ENCODE measurements at places on chromosomes 7 and 10. TPM values are rescaled to one million over a fixed set of nuclear protein-coding genes. Genes with fewer than 3 reads are reported as not detected.
A peak's percentile ranks its signal among the peaks of the same experiment; 100 is the strongest.

DNA sequence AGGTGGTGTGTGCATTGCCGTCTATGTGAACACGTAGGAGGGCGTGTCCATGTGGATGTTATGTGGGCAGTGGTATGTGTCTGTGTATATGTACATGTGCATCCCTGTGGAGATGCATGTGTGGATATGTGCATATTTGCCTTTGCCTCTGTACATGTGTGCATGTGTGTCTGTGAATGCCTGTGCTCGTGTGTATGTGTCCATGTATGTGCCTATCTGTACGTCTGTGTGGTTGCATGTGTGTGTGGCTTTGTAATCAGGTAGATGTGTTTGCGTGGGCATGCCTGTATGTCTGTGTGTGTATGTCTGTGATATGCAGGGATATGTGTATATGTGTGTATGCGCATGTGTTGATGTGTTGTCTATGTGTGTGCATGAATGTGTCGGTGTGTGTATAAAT, 19.7 kb downstream of the ADCY1 start:
- no peak overlapping the region for H3K27ac ChIP-seq

DNA sequence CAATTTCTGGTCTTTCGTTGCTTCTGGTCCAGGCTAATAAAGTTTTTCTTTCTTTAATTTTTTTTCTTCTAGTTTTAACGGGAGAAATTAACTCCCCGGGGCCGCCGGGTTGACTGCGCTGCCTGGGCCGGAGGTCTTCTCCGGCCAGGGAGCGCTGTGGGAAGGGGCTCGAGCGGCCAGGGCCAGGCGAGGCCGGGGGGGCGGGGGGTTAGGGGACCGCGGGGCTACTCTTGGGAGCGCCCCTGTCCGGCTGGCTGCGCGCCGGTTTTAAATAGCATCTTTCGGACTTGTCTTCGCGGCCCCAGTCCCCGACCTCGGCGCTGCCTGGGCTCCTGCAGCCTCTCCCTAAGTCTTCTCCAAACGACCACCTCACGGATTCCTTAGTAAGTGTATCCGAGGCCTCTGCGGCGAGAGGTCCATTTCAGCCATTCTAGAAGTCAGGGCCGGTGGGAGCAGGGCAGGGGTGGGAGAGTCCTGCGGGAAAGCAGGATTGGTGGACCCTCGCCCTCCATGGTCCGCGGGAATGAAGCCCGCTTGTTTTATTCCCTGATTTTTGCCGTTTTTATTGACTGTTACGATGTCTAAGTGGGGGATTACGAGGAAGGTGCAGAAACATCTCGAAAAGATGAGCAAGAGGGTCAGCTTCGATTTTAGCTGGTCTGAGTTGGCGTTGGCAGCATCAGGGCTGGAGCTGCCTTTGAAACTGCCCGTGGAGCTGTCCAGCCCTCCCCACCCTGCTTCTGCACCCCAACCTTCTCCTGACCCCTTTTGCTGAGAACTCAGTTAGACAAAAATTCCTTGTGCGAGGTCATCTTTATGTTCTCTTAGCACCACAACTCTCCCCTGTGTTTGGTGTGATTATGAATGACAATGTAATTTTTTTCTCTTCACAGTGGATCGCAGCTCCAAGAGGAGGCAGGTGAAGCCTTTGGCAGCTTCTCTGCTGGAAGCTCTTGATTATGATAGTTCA, 555 bp downstream of the PHF14 start:
- H3K36me3 ChIP-seq, result no peaks in the 10 kb centered on the region
- H3K27ac ChIP-seq, result peak overlapping the region; percentile 76
- DNase-seq, result peak; percentile 48

GRCh38 chr7:142880876-142881505, 4.6 kb downstream of the TRPV6 start:
- no peaks in the 10 kb centered on the region for H3K36me3 ChIP-seq
- no peak overlapping the region for H3K4me3 ChIP-seq
- DNase-seq, result no peak
- H3K4me1 ChIP-seq, result no peaks in the 10 kb centered on the region
- H3K27me3 ChIP-seq, result no peaks in the 10 kb centered on the region

- no peak overlapping the region for H3K4me3 ChIP-seq
- DNase-seq, result no peak
- H3K36me3 ChIP-seq, result no peaks in the 10 kb centered on the region
- no peak overlapping the region for H3K27ac ChIP-seq
Measured at GRCh38 chr10:96918214-96919002, 86.3 kb downstream of the LCOR start.

GRCh38 chr7:147249956-147250355, 1133.4 kb downstream of the CNTNAP2 start:
- H3K27ac ChIP-seq, result no peak overlapping the region
- H3K4me3 ChIP-seq, result no peak overlapping the region
- H3K27me3 ChIP-seq, result no peaks in the 10 kb centered on the region
- no peaks in the 10 kb centered on the region for H3K4me1 ChIP-seq
- no peaks in the 10 kb centered on the region for H3K36me3 ChIP-seq

DNA sequence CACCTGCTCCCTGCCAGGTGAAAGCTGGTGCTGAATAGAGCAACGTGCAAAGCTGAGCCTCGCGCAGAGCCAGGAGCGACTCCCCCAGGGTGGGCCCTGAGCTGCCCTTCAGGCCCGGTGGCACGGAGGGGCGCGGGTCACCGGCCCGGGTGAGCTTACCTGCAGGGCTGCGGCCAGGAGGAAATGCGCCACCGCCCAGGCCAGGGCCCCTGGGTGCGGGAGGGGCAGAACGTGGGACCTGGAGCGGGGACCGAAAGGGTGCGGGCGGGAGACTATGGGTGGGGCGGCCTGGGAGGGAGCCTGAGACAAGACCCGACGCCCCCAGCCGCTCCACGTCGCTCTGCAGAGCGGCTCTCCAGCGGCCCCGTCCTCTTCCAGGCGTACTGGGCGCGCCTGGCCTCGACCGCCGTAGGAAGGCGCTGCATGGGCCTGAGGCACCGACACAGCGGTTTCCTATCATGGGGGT, 122.1 kb downstream of the BTAF1 start:
- no peak overlapping the region for H3K27ac ChIP-seq
- H3K4me1 ChIP-seq, result no peaks in the 10 kb centered on the region
- H3K27me3 ChIP-seq, result no peaks in the 10 kb centered on the region
- H3K4me3 ChIP-seq, result no peak overlapping the region
- no peak for DNase-seq
- no peaks in the 10 kb centered on the region for H3K36me3 ChIP-seq

The EPO gene
- total RNA-seq, result not detected

The MRPS16 gene
- 155 TPM for total RNA-seq

The WASHC2A gene
- 55.5 TPM for total RNA-seq

DNA sequence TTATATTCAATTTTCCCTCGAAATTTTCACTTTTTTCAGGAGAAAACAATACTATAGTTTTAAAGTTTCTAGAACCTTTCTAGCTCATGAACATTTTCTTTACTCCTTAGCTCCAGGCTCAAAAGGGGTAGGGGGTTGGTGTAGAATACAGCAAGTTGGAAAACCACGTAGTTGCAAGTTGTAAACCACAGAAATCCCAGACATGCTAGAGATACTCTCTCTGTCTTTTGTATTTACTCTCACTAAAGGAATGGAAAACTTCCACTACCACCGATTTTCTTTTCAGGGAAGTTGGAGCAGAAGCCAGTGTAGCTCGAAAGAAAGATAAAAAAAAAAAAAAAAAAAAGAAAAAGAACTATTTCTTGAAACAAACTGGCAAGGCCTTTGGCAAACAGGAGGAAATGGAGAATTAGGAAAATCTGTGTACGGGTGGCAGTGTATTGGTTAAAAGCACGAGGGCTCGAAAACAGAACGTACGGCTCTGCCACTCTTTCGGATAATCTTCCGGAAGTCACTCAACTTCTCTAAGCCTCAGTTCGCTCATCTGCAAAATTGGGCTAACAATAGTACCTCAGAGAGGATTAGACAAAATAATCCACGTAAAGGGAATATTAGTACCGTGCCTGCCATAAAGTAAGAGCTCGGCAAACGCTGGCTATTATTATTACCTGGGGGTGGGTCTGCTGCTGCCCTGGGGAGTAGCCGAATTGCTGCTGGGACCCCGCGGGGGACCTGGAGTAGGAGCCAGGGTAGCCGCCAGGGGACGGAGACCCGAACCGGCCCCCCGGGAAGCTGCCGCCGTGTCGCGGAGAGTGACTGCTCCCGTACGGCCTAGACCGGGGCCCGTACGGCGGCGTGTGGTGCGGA, 628 bp downstream of the MPLKIP start:
- H3K36me3 ChIP-seq, result no peaks in the 10 kb centered on the region
- no peak for DNase-seq
- H3K27me3 ChIP-seq, result no peaks in the 10 kb centered on the region
- H3K4me1 ChIP-seq, result no peaks in the 10 kb centered on the region
- H3K4me3 ChIP-seq, result peak overlapping the region; percentile 93

DNA sequence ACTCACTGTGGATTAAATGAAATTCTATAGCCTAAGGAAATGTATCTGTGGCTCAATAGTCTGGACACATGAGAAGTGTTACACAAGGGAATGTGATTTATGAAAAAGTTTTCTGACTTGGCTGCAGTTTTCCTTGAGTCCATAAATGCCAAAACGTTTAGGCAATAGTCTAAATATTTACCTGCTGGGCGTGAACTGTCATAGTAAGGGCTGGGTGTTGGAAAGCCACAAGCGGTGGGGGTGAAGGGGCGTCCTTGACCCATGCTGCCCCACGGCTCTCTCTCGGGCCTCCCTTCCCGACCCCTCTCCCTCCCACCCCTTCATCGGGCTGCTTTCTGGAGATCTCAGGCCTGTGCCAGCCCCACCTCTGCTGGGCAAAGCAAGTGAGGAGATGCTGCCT, 223.7 kb downstream of the BUB3 start:
- no peak overlapping the region for H3K4me3 ChIP-seq
- H3K27me3 ChIP-seq, result no peaks in the 10 kb centered on the region
- H3K36me3 ChIP-seq, result no peaks in the 10 kb centered on the region
- H3K4me1 ChIP-seq, result no peaks in the 10 kb centered on the region

DNA sequence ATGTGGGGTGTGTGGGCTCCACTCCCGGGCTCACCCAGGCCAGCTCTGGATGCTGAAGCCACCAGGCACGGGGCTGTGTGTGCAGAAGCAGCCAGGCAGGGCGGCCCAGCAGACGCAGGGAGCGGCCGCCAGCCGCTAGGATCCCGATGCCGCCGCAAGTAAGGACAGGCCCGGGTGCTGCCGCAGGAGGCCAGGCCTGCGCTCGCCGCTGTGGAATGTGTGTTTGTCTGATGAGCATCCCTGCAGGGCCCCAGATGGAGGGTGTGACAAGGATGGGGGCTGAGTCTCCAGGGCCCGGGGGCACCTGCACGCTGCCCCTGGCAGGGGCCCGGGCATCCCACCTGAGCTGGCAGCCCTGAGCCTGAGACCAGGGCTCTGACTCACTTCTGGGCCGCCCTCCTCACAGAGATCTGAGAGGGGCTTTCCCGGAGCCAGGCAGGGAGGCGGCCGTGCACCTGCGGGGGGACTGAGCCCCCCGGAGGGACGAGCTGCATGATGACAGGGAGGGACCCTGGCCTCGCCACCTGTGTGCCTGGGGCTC, 101.5 kb downstream of the FOXL3 start:
- H3K27me3 ChIP-seq, result no peaks in the 10 kb centered on the region
- no peak overlapping the region for H3K27ac ChIP-seq
- H3K36me3 ChIP-seq, result no peaks in the 10 kb centered on the region
- no peaks in the 10 kb centered on the region for H3K4me1 ChIP-seq
- H3K4me3 ChIP-seq, result no peak overlapping the region
- peak; percentile 13 for DNase-seq

The HGF gene
- 0.96 TPM for total RNA-seq

- no peaks in the 10 kb centered on the region for H3K4me1 ChIP-seq
- no peaks in the 10 kb centered on the region for H3K36me3 ChIP-seq
- H3K4me3 ChIP-seq, result no peak overlapping the region
- no peak for DNase-seq
- no peak overlapping the region for H3K27ac ChIP-seq
Measured at GRCh38 chr7:155356323-155357105, 58.8 kb downstream of the INSIG1 start.

The CARD11 gene
- 1.8 TPM for total RNA-seq
